Gastroesophageal sphincter (tissue), 4 donors: ENCODE measurements at places on chromosomes 6 and 20.

GRCh38 chr20:54938707-54939106 is 463.3 kb downstream of the DOK5 start:
- H3K4me1 ChIP-seq, result no peaks in the 10 kb centered on the region
- H3K27me3 ChIP-seq, result no peaks in the 10 kb centered on the region
- ATAC-seq, result no peak
- no peaks in the 10 kb centered on the region for H3K36me3 ChIP-seq

DNA sequence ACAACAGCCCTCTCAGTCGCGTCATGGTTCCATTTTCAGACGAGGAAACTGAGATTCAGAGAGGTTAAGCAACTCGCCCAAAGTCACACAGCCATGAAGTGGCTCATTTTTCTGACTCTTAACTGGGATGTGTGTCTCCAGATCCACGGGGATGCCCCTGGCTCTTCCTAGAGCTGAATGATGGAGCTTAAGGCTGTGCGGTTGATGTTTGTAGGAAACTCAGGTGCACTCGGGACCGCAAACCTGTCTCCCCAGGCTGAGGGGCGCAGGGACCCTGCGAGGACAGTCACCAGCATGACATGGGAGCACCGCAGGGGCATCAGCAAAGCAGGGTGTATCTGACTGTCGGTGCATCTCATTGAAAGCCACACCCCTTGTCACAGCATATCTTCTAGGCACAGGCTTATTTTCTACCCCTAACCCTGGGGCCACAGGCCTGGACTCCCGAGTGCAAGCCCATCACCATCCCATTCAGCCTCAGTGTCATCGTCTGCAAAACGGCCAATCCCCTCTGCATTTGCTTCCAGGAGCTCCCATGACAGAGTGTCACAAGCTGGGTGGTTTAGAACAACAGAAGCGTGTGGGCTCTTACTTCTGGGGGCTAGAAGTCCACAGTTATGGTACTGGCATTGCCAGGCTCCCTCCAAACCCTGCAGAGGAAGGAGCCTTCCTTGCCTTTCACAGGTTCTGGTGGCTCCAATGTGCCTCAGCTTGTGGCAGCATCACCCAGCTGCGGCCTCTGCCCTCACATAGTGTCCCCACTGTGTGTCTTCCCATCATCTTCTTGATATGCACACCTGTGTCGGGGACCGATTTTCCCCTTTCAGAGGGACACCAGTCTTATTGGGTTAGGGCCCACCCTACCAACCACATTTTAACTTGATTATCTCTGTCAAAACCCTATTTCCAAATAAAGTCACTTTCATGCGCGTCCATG is 9.9 kb upstream of the ARHGAP40 start:
- H3K4me1 ChIP-seq, result no peaks in the 10 kb centered on the region
- no peak overlapping the region for H3K4me3 ChIP-seq
- no peak for ATAC-seq

DNA sequence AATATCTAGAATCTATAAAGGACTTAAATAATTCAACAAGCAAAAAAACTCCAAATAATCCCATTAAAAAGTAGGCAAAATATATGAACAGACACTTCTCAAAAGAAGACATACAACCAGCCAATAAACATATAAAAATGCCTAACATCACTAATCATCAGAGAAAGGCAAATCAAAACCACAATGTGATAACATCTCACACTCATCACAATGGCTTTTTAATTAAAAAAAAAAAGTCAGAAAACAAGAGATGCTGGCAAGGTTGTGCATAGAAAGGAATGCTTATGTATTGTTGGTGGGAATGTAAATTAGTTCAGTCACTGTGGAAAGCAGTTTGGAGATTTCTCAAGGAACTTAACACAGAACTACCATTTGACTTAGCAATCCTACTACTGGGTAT is 979.6 kb upstream of the MAP3K7 start:
- H3K4me1 ChIP-seq, result no peaks in the 10 kb centered on the region
- no peaks in the 10 kb centered on the region for H3K36me3 ChIP-seq
- ATAC-seq, result no peak
- H3K27ac ChIP-seq, result no peak overlapping the region
- no peak overlapping the region for H3K4me3 ChIP-seq

DNA sequence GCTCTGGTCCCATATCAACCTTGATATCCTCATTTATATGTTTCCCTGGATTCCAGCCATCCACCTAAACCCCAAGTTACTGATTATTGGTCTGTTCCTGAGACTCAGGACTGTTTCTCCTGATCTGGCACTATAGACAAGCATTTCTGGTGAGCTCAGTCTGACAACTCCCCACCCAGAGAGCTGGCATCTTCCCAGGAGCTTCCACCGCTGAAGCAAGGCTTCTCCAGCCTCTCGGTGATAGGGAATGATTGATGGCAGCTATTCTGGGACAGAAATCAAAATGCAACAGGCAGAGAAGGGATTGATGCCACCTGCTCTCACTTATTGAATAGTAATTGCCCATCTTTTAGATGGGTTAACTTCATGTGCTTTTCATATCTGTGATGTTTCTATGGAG is 169.7 kb upstream of the GGTLC1 start:
- H3K27me3 ChIP-seq, result no peaks in the 10 kb centered on the region
- no peak for ATAC-seq
- no peaks in the 10 kb centered on the region for H3K36me3 ChIP-seq
- no peak overlapping the region for H3K27ac ChIP-seq

DNA sequence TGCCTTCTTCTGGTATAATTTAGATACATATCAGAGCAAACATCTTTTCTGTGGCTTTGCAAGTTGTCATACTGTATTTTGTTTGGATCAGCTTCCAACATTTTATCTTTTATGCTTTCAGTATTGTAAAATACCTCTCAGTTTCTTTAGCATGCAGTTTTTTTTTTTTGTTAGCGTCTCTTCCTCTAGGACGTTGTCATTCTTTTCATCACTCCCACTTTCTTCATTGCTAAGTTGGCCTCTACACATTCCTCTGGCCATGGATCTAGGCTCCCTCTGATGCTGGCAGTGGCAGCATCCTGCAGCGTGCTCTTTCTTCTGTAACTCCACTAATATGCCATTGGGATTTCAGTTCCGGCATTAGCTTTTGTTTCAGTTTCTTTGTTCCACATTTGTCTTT is 21.7 kb downstream of the RPRD1B start:
- no peaks in the 10 kb centered on the region for H3K36me3 ChIP-seq
- no peak overlapping the region for H3K27ac ChIP-seq
- ATAC-seq, result no peak

DNA sequence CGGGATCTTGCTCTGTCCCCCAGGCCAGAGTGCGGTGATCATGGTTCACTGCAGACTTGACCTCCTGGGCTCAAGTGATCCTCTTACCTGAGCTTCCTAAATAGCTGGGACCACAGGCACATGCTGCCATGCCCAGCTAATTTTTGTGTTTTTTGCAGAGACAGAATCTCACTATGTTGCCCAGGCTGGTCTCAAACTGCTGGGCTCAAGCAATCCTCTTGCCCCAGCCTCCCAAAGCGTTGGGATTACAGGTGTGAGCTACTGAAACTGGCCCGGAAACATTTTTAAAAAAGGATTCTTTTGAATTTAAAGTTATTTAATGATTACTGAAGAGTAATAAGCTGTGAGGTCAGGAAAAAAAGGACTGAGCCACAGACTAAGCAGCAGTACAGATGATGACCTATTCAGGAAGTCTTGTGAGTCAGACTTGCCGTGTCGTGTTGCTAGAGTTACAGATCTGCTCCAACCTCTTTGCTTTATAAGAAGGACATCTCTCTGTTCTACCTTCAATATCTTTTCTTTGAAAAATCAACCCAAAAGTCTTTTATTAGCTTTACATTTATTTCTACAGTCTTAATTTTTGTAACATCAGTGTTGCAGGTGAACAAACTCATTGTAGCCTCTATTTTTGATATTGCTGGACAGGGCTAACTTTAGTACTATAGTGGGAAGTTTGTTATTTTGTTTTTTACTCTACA is 108.7 kb downstream of the NCOA3 start:
- H3K4me1 ChIP-seq, result no peaks in the 10 kb centered on the region
- no peak overlapping the region for H3K4me3 ChIP-seq
- no peak for ATAC-seq
- no peaks in the 10 kb centered on the region for H3K27me3 ChIP-seq
- H3K27ac ChIP-seq, result peak overlapping the region; percentile 11

GRCh38 chr6:27139756-27140579 is 107.5 kb upstream of the PRSS16 start:
- peak overlapping the region; percentile 56 for H3K4me3 ChIP-seq
- H3K27ac ChIP-seq, result peak overlapping the region; percentile 86
- ATAC-seq, result peak; percentile 22
